ENCODE measurements at places on chromosomes 5 and 9.

- no peak for DNase-seq
Observed at GRCh38 chr5:10536511-10536910, 27.4 kb upstream of the ANKRD33B start.

DNA sequence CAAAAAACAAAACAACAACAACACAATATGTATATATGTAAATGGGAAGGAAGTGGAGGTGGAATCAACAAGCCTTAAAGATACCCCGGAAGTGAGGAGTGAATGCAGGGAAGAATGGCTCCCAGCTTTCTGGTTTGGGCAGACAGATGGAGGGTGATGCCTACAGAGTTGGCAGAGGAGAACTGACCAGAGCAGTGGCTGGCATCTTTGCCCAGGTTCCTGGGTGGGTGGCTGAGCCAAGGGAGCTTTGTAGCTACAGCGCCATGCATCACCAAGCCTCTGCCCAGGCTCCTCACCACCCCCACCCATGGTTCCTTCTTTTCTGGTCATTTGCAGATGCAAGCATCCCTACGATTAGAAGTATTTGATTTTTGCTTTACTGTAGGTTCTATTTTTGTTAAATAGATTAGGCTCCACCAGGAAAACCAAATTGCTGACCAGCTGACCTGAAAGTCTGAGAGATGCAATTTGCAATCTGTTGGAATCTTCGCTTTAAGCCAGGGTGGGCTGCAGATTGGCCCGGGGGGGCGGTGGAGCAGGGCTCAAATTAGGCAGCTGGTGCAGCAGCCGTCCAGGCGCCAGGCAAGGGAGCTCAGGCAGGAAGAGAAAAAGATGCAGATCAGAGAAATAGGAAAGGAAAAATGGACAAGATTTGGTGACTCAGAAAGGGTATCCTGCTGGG, 163.3 kb upstream of the TBC1D2 start:
- no peak for DNase-seq

DNA sequence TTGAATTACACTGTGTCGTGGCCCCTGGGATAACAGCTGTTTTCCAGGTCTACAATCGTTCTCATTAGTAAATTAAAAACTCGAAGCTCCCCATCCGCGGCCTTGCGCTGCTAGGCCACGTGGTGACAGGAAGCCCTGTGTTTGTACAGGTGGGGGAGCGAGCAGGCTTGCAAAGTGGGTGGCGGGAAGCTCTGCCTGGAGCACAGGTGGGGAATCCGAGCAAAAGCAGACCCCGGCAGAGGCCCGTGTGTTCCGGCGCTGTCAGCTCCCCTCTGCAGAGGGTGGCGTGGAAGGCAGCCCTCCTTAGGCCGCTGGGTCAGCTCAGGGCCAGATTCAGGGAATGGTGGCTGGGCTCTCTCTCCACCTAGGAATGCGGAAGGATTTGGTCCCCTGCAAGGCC, 59.5 kb upstream of the ERCC6L2 start:
- no peak for DNase-seq

- DNase-seq, result no peak
Observed at GRCh38 chr9:110048976-110049698, 158.8 kb downstream of the C9orf152 start.

DNA sequence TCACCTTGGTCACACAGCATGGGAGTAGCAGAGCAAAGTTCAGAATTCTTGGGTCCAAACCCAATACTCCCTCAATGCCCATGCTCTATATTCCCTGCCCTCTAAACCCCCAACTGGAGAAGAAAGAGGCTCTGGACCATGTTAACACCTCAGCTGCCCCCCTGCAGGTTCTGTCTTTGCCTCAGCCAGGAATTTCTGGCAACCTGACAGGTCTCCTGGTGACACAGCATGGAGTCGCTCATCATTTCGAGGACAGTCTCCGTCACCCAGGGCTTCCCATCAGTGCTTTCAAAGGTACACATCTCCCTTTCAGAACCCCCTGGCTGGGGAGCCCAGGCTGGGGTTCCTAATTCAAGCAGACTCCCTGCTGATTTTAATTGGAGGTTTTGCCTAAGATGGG, 189.5 kb downstream of the BRINP1 start:
- DNase-seq, result no peak

- no peak for DNase-seq
Observed at GRCh38 chr9:122097679-122098315, 4.7 kb upstream of the TTLL11 start.

All from T follicular helper cell (primary cell).